ENCODE measurements at places on chromosomes 5 and 9.

GRCh38 chr5:119028575-119028974, 40.2 kb upstream of the DTWD2 start:
- no peak for DNase-seq

GRCh38 chr9:110526426-110526825, 53.1 kb downstream of the SVEP1 start:
- no peak for DNase-seq

DNA sequence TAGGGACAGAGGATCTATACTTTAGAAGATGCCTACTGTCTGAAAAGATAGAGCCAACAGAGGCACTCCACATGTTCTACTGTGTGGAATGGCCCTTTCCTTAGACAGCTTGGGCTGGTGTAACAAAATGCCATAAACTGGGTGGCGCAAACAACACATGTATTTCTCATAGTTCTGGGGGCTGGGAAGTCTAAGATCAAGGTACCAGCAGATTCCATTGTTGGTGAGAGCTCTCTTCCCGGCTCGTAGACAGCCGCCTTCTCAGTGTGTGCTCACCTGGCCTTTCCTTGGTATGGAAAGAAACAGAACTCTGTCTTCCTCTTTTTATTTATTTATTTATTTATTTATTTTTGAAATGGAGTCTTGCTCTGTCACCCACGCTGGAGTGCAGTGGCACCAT, 70.9 kb downstream of the APTX start:
- DNase-seq, result no peak

GRCh38 chr5:90930756-90931431, 372.3 kb downstream of the ADGRV1 start:
- DNase-seq, result no peak

GRCh38 chr5:156913719-156914370, 49.2 kb downstream of the TIMD4 start:
- no peak for DNase-seq

DNA sequence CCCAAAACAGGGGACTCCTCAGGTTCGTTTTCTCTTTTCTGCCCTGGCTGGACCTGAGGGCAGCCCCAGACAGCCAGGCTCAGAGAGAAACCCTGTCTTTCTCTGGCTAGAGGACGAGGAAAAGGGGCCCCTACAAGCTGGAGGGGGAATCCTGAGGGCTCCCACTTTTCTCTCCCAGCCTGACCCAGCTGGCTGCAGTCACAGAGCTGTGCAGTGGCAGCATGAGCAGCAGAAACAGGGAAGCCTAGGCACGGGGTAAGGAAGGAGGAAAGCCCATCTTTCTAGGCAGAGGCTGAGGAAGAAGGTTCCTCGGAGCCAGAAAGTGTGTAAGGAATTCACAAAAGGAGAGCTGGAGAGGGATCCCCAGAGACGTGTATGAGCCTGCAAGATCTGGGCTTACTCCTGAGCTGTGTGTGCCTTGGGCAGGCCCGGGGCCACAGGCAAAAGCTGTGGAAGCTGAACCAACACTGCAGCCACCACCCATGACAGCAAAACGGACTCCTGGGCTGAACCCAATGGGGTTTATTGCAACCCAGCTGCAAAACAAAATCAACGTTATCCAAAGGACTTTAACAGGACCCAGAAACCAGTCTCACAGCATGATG, 16.2 kb downstream of the CAMSAP1 start:
- no peak for DNase-seq

- DNase-seq, result no peak
These were observed 131.1 kb downstream of the FER start for GRCh38 chr5:108878756-108879155.

DNA sequence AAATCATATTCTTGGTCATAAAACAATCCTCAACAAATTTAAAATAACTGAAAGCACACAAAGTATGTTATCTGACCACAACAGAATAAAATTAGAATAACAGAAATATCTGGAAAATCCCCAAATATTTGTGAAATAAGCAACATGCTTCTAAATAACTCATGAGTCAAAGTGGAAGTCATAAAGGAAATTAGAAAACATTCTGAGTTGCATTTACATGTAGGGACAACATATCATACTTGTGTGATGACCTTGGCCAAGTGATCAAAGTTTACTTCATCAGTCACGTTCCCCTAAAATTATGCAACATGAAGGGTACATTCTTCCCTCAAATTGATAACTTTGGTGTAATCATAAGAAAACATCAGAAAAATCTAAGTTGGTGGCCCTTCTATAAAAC, 64.7 kb downstream of the CSF2 start:
- DNase-seq, result no peak

DNA sequence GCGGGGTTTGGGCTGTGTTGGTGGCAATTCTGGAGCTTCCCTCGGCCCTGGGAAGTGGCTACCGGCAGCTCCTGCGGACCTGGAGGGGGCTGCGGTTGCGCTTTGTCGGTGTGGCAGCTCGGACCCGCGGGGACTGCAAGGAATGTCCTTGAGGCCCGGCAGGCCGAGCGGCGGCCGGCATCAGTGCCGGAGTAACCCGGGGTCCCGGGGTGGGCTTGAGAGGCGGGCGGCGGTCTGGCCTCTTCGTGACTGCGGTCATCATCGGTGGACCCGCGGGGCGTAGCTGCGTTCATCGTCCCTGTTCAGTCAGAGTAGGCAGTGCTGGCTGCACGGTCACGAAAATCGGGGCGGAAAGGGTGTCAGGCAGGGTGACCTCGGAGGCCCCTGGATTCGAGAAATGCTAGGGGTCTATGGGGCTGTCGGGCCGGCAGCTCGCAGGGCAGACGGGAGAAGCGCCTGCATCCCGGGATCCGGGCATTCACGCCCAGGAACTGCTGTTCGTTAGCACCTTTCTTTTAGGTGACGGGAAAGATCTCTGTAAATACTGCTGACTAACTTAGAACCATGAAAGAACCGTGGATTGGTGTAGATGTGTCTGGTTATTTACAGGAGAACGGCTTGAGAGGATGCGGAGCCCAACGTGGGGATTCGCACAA, 474 bp downstream of the HMGCR start:
- no peak for DNase-seq

GRCh38 chr9:115673599-115673998, 480.0 kb upstream of the PAPPA start:
- DNase-seq, result no peak

GRCh38 chr5:167720259-167720658, 571.2 kb upstream of the WWC1 start:
- no peak for DNase-seq

DNA sequence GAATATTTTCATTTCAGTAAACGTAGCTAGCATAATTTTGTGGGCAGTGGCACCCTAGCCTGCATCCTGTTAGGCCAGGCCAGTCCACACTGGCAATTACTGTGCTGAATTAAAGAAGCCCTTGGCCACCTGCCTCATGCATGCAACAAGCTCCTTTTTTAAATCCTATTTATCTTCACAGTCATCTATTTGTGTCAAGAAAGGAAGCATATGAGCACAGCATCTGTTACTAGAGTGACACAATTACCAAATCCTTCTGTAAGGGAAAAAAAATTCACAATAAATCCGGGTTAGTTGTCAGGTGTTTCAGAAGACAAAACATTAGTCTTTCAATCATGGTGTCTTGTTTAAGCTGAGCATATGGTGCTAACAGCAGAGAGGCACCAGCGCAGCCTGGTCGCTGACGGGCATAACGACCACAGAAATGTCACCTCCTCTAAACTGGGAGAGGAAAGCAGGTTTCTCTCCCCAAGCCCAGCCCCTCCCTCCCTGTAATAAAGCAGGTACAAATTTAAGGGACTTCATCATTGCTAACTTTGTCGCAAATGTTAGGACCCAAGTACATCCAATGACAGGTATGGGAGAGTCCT, 520.6 kb downstream of the CTNND2 start:
- no peak for DNase-seq

GRCh38 chr9:13100914-13101572, 178.4 kb downstream of the MPDZ start:
- no peak for DNase-seq

GRCh38 chr5:171647904-171648260, 137.7 kb upstream of the SMIM23 start:
- no peak for DNase-seq

- DNase-seq, result no peak
These were observed 27.0 kb downstream of the MRPL36 start for GRCh38 chr5:1772634-1773033.

DNA sequence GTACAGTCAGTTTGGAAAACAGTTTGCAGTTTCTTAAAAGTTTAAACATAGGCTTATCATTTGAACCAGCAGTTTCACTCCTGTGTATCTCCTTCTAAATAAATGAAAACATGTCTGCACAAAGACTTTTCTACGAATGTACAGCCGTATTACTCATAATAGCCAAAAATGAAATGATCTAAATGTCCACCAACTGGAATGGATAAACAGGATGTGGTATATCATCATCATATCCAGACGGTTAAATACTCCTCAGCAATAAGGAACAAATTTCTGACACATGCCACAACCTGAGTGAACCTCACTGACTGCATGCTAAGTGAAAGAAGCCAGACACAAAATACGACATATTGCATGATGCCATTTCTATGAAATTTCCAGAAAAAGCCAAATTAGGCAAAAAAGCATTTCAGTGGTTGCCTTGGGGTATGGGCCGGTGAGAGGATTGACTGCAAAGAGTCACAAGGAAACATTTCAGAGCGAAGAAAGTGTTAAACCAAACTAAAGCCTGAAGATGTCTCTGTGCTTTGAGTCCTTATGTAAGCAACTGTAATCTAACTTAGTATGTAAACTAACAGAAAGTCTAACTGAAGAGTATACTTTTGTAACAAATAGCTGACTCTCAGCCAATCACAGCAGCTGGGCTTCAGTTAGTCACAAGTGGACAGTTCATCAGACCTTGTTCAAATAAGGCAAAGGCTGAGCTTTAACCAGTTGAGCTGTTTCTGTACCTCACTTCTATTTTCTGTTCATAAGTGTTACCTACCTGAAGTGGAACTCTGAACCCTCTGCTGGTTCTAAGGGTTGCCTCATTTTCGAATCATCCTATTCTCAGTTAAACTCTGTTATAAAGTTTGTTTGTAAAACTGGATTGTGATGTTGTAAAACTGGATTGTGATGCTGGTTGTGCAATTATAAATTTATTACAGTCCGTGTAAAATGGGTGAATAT, 65.2 kb downstream of the TRIO start:
- no peak for DNase-seq

DNA sequence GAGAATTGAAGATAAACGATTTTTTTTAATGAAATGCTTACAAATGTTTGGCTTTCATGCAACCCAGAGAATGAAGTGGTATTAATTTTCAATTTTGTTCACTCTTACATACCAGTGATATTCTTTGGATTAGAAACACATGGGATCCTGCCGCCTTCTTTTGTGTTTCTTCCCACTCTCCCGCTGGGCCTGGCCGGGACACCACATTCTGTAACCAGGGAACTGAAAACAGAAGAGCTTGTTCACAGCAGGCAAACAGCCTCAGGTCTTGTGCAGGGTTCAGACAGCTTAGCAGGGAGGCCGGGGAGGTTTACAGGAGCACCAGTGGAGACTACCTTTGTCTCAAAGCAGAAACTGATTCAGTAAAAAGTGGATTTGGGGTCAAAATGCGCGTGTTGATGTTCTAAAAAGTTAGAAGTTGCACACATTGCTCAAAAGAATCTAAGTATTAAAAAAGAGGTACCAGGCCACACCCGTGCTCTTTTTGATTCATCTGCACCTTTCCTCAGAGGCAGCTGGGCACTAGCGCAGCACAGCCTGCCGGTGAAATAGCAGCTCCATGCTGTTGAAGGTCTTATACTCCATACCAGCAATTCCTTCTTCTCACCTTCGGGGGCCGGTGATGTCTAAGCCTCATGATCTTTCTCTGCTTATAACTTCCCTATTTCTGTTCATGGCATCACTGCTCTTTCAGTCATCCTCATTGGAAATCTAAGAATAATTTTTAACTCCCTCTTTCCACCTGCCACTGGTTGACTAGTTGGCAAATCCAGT, 67.1 kb downstream of the GRAMD2B start:
- no peak for DNase-seq

DNA sequence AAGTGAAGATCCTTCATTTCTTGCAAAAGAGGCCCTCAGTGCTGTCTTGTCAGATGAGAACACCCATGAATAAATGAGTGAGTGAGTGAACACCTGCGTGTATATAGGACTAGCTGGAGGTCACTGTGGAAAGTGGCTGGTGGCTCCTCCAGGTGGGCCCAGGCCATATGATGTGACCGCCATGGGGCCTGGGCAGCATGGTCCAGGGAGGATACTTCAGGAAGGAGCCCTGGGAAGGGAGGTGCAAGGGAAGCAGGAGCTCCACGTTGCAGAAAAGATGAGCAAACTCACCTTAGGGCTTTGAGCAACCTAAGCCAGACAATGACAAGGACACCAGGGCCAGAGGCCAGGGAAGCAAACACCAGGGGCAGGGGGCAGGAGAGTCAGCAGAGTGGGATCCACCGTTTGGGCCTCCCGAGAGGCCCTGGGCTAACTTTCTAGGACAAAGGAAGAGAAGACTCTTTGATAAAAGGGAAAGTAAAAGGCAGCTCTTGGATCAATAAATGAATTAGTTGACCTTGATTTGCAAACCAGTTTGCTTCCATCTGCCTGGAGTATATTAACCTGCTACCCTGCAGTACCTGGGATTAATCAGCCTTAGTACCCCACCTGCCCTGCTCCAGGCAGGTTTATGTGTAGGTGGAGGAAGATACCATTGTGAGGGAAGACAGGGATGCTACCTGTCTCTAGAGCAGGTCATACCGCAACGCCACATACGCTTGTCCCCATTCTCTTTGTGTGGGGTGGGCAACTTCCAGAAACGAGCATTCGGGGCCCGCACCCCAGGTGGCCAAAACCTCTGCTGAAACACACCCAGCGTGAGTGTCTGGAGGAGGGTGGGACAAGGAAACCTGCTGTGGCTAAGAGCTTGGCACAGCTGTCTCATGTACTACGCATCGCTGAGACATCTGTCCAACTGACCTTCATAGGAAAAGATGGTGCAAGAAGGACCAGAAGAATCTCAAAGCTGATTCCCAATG, 51.4 kb upstream of the OLFM1 start:
- DNase-seq, result no peak

DNA sequence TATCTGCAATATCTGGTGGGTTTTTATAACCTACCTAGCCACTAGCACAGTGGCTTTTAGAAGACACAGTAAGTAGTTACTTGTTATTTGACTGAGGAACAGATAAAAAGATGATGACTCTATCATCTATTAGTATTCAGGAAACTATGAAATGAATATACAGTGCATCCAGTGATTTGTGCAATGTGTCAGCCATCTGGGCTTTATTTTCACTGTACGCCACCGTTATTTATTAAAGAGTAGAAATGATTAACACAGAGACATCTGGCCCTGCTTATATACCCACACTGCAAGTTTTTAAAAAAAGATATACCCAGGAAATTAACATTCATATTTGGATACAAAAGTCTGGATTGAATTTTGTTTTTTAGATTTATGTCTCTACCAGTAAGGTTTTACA, 408.4 kb downstream of the PDE4D start:
- DNase-seq, result no peak

- no peak for DNase-seq
These were observed 30.4 kb downstream of the SEMA5A start for GRCh38 chr5:9515436-9515835.

GRCh38 chr9:98940276-98940675, 3.4 kb upstream of the COL15A1 start:
- no peak for DNase-seq

GRCh38 chr5:168590666-168591065, 11.5 kb upstream of the PANK3 start:
- DNase-seq, result no peak

- no peak for DNase-seq
These were observed 166.8 kb downstream of the NR3C1 start for GRCh38 chr5:143236682-143237081.
